ENCODE measurements at places on chromosomes 6 and 20.
A peak's percentile ranks its signal among the peaks of the same experiment; 100 is the strongest.

GRCh38 chr6:11280394-11280793 is 47.9 kb upstream of the NEDD9 start:
- no peak for DNase-seq

GRCh38 chr20:46303176-46303956 is 4.9 kb downstream of the CDH22 start:
- DNase-seq = no peak

- DNase-seq = no peak
Measured at GRCh38 chr6:30601436-30601814, 15.6 kb downstream of the PPP1R10 start.

- DNase-seq = peak; percentile 90
Measured at GRCh38 chr6:55868771-55869479, 6.5 kb downstream of the BMP5 start.

- DNase-seq = no peak
Measured at GRCh38 chr20:63833776-63834490, 2.9 kb upstream of the ZBTB46 start.

DNA sequence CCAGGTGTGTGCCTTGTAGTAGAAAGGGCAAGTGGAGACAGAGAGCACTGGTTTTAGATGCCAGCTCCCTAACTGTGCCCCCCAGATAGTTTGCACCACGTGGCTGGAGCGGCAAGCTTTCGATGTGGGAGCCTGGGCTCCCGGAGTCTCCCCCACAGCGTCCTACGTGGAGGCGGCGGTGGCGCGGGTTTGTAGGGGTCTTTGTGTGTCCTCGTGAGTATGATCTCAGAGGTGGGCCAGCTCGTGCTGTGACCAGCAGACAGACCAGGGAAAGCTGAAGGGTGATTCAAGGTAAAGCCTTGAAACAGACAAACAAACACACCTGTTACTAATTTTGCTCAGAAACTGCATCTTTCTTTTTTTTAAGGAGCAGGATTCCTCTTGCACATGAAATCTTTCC is 5.6 kb upstream of the KCNK16 start:
- DNase-seq = no peak

DNA sequence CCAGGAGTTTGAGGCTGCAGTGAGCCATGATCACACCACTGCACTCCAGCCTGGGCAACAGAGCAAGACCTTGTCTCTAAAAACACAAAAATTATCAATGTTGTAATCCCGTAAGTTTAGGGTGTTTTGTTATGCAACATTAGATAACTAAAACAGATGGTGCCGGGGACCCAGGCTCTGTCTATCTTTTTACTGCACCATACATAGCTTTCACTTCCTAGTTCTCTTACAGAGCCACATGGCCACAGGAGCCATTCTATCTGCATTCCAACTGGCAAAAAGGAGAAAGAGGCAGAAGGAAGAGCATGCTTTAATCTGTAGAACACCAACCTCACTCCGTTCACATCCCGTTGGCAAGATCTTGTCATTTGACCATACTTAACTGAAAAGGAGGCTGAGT is 5.4 kb upstream of the TCF15 start:
- DNase-seq = no peak

GRCh38 chr6:68967549-68968300 is 332.6 kb downstream of the ADGRB3 start:
- DNase-seq = peak; percentile 69

DNA sequence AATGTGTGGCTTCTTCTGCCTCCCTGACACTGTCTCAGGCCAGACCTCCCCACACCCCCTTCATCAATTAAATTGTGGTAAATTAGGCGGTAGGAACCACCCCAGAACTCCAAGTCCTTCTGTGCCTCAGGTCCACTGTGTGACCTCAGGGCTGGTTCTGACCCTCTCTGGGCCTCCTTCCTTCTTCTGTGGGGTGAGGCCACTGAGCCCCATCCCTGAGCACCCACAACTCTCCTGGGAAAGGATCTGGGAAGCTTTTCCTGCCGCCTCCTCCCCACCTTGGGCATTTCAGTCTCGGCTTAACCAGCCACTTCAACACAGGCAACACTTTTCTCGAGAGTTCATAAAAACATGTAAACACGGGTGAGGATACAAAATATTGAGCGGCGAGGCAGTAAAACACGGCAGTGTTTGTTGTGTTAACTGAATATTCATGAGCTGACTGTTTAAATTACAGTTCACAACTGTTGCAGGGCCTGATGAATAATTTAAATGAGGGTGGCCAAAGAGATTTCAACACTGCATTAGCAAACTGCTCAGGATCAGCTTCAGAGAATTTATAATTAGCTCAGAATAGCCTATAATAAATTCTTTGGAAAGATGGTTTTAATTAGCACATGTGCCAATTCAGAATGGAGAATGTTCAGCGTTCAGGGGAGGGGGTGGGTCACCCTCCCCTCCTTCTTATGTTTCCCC is 112.1 kb downstream of the TOX2 start:
- no peak for DNase-seq

DNA sequence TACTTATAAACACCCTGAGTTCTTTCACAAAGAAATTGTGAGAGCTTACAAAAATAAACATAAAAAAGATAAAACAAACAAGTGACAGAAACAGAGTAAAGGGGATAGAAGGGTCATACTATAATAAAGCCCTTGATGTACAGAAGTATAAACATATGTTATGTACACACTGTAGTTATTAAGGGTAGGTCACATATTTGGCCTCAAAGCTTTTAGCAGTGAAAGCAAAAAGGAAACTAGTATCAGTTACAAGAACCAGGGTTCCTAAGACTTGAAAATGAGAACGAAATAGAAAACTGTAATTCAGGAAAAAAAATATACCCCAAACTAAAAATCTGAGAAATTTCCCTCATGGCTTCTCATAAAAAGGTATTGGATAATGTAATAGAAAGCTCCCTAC is 380.6 kb downstream of the HDGFL1 start:
- no peak for DNase-seq

DNA sequence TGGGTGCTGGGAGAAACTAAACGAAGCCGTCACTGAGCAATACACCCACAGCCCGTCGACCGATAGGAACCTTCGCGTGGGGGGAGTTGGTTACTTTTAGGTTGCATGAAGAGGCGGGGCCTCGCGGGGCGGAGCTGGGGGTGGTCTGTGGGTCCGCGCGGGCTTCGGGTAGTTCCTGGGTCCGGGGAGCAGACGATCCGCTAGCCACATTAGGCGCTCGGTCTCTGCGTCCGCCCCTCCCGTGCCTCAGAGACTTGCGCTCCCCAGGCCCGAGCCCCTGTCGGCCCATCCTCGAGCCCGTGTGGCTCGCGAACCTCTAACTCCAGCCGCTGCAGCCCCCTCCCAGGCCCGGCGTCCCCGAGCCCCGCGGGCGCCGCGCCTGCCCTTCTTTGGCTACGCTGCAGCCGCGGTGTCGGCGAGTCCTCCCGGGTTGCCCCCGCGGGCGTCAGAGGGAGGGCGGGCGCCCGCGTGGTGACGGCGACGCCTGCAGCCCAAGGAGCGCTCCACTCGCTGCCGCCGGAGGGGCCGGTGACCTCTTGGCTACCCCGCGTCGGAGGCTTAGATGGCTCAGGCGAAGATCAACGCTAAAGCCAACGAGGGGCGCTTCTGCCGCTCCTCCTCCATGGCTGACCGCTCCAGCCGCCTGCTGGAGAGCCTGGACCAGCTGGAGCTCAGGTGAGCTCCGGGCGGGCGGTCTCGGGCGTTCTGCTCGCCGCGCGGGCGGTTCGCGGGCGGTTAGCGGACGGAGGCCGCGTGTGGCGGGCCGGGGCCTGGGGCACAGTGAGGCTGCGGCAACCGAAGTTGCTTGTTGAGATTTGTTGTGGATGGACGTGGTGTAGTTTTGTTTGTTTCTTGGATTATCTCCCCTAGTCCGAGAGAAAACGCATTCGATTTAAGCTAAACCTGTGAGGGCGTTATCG is at the start of gene BAG2:
TSS of gene BAG2 (plus strand) at position 191 of the 920 bp plus-strand sequence. CDS start at position 563, 372 bp downstream.
- peak; percentile 83 for DNase-seq

GRCh38 chr20:41902346-41902745 is 284.2 kb upstream of the CHD6 start:
- DNase-seq = no peak

DNA sequence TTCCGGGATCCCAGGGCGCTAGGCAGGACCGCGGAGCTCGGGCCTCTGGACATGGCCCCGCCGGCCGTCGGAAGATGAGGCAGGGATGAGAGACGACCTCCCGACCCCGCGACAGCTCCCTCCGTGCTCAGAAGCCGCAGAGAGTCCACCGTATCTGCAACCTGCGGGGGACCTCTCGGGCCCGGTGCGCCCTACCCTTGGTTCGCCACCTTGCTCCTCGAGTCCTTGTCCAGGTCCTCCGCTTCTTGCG is 301 bp downstream of the PPP1R3D start:
- DNase-seq = no peak

DNA sequence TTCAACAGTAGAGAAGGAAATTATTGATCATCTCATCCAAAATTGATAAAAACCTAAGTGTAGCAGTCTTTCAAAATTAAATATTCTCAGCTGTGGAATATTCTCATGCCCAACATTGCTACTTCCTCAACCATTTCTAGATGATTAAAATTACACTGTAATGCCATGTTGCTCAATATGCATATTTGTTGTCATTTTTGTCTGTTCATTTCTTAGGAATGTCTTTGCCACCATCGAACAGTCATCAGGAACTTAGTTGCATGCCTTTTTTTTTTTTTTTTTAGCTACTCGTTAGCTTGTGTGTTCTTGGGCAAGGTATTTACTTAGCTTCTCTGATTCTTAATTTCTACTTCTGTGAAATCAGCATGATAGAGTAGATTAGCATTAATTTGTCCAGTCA is 188.6 kb downstream of the DTNBP1 start:
- DNase-seq = no peak

DNA sequence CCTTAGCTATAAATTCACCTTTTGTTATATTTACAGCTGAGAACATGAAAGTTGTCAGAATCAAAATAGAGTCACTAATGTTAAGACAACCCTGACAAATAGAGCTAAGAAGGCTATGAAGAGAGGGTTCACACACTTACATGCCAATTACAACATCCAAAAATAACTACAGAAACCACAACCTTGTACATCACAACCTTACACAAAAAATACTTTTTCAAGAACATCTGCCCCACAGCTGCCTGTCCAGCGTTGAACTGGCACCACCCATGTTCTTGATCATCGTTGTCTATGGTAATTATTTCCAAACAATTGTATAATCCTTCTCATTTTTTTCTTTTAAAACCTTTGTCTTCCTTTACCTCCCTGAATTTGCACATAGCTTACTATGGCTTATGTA is 231.2 kb upstream of the FKBP1C start:
- no peak for DNase-seq

DNA sequence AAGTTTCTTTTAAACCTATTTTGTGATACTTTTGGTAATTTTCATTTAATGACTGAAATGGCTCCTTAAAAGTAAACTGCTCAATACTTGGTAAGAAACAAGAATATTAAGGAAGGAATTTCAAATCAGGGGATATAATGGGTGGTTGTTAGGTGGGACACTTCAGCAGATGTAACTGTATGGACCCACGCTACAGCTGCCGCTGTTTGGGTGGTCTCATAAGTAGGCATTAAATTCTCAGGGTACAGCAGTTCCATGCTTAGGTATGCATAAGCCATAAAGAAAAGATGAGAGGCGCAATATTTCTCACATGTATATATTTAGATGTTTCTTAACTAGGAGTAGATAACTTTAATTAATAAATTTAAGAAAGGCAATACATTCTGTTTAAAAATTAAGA is 35.0 kb downstream of the COL19A1 start:
- DNase-seq = no peak

- no peak for DNase-seq
Measured at GRCh38 chr20:48155268-48155667, 370.0 kb upstream of the SULF2 start.

Measured in kidney glomerular epithelial cell (primary cell).